ENCODE measurements at places on chromosomes 7 and 10.

GRCh38 chr7:157291404-157292080 lies 45.3 kb upstream of the DNAJB6 start:
- no peak for DNase-seq

DNA sequence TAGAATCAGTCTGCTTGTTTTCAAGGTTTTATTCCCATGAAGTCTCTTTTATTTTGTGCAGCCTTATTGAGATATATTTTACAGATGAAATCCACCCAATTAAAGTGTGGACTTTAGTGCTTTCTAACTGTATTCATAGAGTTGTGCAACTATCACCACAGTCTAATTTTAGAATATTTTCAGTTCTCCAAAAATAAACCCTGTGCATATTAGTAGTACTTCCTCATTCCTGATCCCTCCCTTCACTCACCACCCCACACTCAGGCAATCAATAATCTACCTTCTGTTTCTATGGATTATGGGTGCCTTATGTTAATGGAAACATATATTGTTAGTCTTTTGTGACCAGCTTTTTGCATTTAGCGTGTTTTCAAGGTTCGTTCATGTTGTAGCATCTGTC lies 185.7 kb upstream of the TMEM72 start:
- no peak for DNase-seq

- DNase-seq = no peak
Observed at GRCh38 chr7:94658826-94659225, 2.9 kb upstream of the SGCE start.

- DNase-seq = no peak
Observed at GRCh38 chr10:108392286-108392685, 1227.8 kb upstream of the SORCS1 start.

DNA sequence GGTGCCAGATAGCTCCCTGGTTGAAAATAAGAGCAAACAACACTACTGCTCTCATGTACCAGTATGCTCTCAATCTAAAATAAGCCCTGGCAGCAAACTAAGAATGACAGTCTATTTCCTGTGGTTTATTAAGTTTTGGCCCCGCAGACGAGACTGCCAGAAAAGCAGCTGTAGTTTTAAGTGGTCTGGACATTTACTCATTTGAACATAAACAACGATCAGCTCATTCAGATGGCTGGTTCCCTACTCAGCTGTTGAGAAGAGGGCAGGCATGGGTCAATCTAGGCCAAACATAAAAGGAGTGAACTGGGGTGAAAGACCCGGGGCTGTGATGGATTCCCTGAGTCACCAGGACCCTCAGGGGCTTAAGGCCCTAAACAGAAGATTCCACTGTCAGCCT lies 4.5 kb downstream of the TRIL start:
- no peak for DNase-seq

DNA sequence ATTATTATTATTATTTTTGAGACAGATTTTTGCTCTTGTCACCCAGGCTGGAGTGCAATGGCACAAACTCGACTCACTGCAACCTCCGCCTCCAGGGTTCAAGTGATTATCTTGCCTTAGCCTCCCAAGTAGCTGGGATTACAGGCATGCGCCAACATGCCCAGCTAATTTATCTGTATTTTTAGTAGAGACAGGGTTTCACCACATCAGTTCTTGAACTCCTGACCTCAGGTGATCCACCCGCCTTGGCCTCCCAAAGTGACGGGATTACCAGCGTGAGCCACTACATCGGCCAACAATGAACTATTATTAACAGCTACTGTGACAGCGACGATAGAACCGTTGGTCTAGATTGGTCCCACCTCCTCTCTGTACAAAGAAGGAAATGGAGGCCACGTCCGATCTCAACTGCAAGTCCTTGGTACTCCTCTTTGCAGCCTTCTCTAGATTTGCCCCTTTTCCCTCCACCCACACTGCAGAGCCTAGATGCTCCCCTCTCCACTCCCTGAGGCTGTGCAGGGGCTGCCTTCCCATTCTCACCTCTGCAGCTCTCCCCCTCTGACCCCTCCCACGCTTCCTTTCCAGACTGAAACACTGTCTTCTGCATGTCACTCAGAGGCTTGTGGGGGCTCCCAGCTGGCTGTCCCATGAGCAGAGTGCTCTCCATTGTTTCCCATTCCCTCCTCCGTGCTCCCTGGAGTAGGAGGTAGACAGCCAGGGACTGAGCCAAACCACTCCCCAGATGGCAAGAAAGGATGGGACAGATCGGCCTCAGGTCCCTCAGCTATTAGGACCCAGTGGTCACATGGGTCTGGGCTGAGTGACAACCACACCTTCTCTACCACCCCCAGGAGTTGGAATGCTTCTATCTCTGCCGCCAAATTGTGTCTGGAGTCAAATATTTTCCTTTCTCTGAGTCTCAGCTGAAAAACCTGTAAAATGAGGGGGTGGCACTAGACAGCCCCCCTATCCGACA lies 2.3 kb downstream of the LOXL4 start:
- DNase-seq = no peak

Measured in nucleus accumbens (tissue), 56 donors.